Mucosa of gallbladder (tissue), 1 donor: ENCODE measurements at places on chromosomes 12 and 14. TPM values are rescaled to one million over a fixed set of nuclear protein-coding genes. Genes with fewer than 3 reads are reported as not detected.

DNA sequence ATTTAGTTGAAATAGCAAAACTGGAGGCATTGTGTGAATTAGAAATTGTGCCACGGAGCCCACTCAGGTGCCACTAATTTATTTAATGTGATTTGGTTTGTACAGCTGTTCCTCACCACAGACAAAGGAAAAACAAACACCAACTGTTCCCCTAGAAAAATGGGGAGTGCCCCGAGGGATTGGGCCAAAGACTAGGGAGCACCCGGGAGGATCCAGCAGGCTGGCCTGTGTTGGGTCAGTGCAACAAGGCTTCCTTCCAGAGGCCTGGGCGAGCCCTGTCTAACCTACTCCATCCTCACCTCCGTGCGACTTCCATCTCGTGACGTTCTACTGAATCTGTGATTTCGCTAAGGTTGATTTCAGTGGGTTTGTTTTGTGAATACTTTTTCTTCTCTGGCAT is 206.2 kb downstream of the CHST11 start:
- no peak for DNase-seq

DNA sequence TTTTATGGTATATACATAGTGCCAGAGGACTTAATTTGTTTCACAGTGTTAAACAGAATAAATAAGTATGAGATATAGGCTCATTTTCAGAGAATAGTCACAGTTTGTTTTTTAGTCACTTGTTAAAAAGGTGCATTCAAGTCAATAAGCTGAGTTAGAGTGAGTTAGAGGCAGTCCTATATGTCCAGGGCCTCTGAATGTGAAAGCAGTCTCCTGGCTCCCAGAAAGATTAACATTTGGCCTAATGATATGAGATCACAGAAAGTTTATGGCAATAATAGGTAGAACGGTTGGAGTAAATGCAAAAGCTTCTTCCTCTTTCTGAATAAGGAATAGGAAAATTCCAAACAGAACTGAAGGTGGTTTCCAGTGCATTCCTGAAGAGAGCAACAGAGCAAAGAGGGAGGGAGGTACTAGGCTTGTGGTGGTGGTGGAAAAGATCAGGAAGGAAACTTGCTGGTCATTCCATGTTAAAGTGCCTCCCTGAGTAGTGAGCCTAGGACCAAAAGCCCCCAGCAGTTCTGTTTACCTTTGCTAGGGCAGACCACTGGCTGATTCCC is 54.4 kb downstream of the SLC38A4 start:
- no peak for DNase-seq

CLEC2B gene
- 10.1 TPM for total RNA-seq

GRCh38 chr12:115945491-115945885 is 332.0 kb downstream of the MED13L start:
- no peak for DNase-seq

ADAM21 gene
- 0.40 TPM for total RNA-seq

NEUROD4 gene
- not detected for total RNA-seq

DNA sequence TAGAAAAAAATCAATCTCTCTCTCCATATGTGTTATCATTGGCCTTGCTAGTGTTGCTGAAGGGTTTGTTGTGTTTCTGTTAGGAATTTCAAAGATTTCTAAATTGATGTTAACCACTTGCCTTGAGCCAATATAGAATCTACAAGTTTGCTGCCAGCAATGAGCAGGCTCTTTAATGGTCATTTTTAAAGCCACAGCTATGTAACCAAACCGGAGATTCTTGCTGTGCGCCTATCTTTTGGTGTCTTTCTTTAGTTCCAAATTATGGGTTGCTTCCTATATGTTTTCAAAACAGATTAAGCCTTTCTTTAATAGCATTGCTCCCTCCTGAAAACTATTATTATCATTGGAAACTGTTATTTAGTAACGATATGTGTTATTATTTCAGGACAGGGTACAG is 545.7 kb downstream of the DIO2 start:
- DNase-seq: no peak

GRCh38 chr12:22118238-22118790 is 72.3 kb downstream of the CMAS start:
- no peak for DNase-seq

DNA sequence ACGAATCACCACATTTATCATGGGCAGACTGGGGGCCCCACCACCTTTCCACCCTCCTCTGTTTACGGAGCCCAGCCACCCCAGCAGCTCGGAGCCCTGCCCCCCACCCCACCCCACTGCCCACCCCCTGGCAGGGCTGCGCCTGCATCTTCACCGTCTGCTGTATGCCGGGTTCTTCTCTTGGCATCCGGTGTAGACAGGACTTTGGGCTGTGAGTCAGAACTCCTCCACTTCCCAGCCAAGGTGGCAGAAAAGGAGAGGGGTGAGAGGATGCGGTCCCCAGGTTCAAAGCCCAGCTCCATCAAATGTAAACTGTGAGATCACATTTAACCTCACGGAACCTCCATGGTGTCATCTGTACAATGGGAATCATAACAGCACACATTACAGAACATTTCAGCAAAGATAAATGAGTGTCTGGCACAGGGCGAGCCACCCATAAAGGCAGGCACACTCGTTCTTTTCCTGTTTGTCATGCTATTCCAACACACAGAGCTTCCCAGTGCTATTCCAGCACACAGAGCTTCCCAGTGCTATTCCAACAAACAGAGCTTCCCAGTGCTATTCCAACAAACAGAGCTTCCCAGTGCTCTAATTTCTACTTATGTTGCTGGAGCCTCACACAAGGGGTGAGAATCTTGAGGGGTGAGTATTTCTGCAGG is 292.7 kb upstream of the RTL1 start:
- no peak for DNase-seq

ACRBP gene
- 9.8 TPM for total RNA-seq

GRCh38 chr14:90658541-90658967 is 157.7 kb downstream of the TTC7B start:
- DNase-seq: no peak

TEX52 gene
- not detected for total RNA-seq

DNA sequence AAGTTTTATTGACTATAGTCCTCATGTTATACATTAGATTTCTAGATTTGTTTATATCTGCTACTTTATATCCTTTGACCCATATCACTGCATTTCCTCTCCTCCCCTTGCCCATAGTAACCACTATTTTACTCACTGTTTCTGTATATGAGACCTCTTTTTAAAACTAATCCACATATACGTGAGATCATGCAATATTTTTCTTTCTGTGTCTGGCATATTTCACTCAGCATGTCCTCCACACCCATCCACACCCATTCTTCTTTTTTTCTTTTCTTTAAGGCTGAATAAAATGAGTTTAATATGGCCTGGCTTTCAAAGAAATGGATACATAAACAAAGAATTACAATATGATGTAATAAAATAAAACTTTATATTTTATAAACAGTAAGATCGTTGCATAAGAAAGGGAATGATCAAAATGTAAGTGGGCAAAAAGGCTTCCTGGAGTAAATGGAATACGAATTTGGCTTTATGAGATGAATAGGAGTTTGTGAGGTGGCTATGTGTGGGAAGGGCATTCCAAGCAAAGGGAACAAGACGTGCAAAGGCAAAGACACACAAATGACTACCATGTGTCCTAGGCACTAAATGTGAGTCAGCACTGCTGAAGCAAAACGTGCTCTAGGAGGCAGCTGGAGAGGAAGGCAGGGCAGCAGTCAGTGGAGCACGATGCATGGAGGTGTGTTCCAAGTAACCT is 53.2 kb upstream of the HIF1A start:
- no peak for DNase-seq

SYCP3 gene
- 0.32 TPM for total RNA-seq

DDIT3 gene
- 24.6 TPM for total RNA-seq

- peak; percentile 24 for DNase-seq
Observed at GRCh38 chr14:58238252-58239243, 6.1 kb upstream of the PSMA3 start.

DNA sequence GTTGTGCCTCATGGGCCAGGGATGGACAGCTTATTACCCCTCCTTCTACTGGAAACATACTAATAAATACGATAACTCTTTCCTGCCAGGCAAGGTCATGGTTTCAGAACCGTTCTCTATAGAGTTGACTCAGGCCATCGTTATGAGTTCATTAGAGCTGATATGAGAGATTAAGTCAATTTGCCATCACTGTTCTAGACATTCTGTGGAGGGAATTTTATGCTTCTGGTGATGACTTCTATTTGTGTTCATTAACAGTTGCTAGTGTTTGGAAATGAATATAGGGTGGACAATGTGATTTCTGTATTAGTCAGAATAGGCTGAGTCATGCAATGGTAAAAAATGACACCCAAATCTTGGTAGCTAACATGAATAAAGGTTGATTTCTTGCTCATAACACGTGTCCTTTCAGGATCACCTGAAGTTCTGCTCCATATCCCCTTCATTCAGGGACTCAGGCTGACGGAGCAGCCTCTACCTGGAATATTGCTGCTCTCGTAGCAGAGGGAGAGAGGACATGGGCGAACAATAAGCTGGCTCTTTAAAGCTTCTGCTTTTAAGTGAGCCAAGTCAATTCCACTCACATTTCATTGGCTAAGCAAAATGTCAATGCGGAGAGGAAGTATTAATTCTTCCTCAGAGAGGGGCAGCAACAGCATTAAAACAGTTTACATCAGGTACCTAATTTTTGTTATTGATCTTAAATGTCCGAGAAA is 18.5 kb upstream of the TBPL2 start:
- DNase-seq: no peak

MGP gene
- total RNA-seq: 223 TPM

BATF gene
- total RNA-seq: 5.7 TPM

DNA sequence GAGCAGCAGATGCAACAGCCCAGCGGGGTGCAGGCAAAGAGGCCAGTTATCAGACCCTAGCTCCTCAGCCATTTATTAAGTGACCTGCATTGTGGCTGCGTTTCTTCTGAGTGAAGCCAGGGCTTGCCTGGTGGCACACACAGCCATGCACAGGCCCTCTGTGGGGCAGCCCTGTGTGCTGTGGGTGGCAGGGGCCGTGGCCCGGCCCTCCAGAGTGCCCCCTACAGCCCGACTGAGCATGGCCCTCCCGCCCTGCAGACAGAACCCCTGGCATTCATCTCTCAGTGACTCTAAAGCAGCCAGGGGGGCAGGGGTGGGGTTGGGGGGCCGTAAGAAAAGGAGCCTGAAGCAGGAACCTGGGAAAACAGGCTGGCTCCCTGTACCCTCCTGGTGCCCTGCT is 226.0 kb upstream of the PWP1 start:
- DNase-seq: no peak

GRCh38 chr14:76088326-76088725 is 63.4 kb upstream of the GPATCH2L start:
- no peak for DNase-seq

- no peak for DNase-seq
Observed at GRCh38 chr12:23464241-23464812, 485.1 kb downstream of the SOX5 start.

OR10G3 gene
- not detected for total RNA-seq

DNA sequence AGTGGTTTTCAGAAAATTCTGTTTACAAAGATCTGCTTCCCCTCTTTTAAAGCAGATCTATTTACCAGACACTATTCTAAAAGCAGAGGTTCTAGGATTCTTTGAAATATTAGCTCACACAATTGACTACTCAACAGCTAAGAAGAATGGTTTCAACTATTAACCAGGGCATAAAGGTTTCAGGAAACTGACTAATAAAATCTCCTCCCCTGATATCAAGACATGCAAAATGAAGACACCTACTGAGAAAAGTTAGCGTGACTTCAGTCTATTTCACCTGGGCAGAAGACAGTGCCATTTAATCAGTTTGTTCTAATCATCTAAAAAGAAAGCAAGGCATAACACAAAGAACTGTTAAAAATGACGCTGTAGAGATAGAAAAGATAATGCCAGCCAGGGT is 22.2 kb downstream of the DAD1 start:
- DNase-seq: no peak

DNA sequence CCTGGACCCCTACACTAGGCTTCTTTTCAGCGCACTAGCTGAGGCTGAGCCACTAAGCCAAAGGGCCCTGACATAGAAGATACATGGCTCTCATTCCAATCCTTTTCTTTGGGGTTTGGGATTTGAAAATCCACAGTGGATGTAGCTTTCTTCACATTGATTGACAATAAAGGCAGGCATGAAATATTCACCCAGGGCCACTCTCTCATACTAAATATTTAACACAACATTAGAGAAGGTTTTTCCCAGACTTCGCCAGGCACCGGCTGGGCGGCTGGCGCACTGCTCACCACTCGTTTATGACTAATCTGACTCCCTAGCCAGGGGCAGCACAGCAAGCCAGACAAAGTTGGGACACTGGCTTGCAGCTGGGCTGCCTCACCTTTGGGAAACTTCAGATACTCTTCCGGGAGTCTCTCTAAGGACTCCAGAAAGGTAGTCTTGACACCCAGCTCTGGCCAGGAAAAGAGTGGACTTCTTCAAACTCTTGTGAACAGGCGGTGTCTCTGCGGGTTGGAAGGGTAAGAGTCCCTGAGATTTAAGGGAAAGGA is 699 bp upstream of the HOXC11 start:
- no peak for DNase-seq

SNX6 gene
- total RNA-seq: 66.7 TPM

GRCh38 chr12:7129287-7129871 is 690 bp upstream of the RBP5 start:
- no peak for DNase-seq

GRCh38 chr12:68348419-68348818 is 16.3 kb upstream of the MDM1 start:
- DNase-seq: no peak

GRCh38 chr14:103904493-103905107 is 23.7 kb upstream of the TDRD9 start:
- DNase-seq: no peak
